ENCODE measurements at places on chromosomes 13 and 19. TPM values are rescaled to one million over a fixed set of nuclear protein-coding genes. Genes with fewer than 3 reads are reported as not detected.

Gene FFAR1
- total RNA-seq: 0.07 TPM

Gene SYNE4
- total RNA-seq: 0.22 TPM

Gene WDR83
- total RNA-seq: 10.8 TPM

Gene CD209
- not detected for total RNA-seq

Gene ZNF613
- total RNA-seq: 1.9 TPM

Gene SLITRK1
- not detected for total RNA-seq

Gene SMIM24
- total RNA-seq: 0.90 TPM

Gene CBARP
- 2.9 TPM for total RNA-seq

Gene CEACAM7
- 0.03 TPM for total RNA-seq

Gene ABHD8
- total RNA-seq: 2.9 TPM

Gene ATP4B
- total RNA-seq: not detected

Gene ZNF724
- total RNA-seq: 0.83 TPM

Gene KIRREL2
- 0.50 TPM for total RNA-seq

Gene CGB5
- total RNA-seq: 0.23 TPM

Gene SNRNP70
- total RNA-seq: 311 TPM

Gene TTC9B
- 0.61 TPM for total RNA-seq

Gene IGFL3
- total RNA-seq: not detected

Gene ZSCAN1
- total RNA-seq: not detected

Gene CD33
- total RNA-seq: not detected

Gene PRR36
- 0.47 TPM for total RNA-seq

Gene VSTM1
- total RNA-seq: 1.2 TPM

Measured in A549 treated with Hydrocortisone at 1 μM for 4 hours (cell line).